HT1080 (cell line): ENCODE measurements at places on chromosomes 7 and 10.

GRCh38 chr7:22564511-22565045, 64.6 kb upstream of the STEAP1B start:
- DNase-seq, result peak; percentile 98

GRCh38 chr10:92464364-92464763, 109.5 kb downstream of the IDE start:
- no peak for DNase-seq

DNA sequence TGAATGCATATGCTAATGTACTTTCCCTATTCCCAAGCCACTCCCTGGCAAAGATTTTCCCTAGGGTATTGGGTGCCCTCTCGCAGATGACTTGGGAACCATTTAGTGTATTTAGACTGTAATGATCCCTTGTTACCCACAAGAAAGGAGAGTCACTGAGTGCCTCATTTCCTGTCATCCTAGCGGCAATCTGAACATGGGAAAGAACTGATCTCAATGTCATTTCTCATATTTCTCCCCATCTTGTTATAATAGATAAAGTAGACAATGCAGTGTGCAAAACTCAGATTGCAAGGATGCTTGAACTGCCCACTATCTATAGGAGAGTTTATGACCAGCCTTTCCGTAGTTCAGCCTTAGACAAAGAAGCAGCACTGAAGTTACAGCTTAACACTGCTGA, 123.3 kb downstream of the MICU1 start:
- peak; percentile 53 for DNase-seq

DNA sequence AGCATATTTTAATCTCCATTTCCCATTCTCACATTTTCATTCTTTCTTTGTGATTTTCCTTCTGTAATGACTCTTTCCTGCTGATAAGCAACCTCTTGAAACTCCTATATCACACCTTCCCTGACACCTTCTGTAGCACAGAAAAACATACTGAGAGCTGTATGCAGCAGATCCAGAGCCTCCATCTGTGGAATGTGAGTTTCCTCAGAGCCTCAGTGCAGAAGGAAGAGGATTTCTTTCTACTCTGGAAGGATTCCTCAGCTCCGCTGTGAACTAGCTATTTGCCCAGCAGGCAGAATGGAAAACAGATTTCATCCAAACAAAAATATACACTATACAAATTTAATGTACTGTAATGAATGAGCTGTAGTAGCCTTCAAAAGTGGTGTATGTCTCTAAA, 841.3 kb upstream of the ZWINT start:
- no peak for DNase-seq

GRCh38 chr7:80918399-80918798, 452 bp downstream of the SEMA3C start:
- peak; percentile 35 for DNase-seq

DNA sequence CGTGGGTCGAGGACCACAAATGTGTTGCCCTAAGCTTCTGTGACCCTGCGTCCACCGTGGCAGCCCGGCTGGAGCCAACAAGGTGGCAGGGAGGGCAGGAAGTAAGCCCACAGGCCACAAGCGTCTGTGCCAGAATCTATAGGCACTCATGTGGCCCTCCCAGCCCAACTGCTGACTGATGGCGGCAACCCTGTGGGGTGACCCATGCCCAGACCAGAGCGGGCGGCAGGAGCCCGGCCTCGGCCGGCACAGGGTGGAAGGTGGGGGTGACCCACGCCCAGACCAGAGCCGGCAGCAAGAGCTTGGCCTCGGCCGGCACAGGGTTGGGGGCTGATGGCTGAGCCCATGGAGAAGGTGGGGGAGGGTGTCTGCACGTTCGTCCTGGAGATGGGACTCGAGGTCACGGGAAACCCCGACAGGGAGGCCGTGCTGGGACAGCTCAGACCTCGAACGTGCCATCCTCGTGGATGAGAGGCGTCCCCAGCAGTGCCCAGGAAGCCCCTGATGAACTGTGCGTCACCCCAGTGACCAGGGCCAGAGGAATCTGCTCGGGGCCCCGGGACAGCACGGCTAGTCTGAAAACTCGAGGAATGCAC, 181.0 kb downstream of the ELFN1 start:
- DNase-seq, result no peak

GRCh38 chr7:156886020-156886795, 6.8 kb downstream of the LMBR1 start:
- no peak for DNase-seq

- no peak for DNase-seq
Measured at GRCh38 chr10:92742331-92743228, 52.8 kb downstream of the HHEX start.

DNA sequence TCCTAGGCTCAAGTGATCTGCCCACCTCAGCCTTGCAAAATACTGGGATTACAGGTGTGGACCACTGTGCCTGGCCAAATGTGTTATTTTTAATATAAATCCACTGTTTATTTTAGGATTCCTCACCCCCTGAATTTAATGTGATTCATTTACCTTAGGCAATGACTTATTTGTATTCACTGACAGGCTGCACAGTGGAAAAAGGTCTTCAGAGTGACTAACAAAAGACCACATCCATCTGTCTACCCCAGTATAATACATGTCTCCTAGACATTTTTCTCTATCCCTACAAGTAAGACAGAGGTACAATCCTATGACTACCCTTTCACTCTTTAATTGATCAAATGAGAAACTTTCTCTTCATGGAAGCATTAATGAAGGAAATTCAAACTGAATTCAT, 230.2 kb downstream of the AHR start:
- peak; percentile 37 for DNase-seq

DNA sequence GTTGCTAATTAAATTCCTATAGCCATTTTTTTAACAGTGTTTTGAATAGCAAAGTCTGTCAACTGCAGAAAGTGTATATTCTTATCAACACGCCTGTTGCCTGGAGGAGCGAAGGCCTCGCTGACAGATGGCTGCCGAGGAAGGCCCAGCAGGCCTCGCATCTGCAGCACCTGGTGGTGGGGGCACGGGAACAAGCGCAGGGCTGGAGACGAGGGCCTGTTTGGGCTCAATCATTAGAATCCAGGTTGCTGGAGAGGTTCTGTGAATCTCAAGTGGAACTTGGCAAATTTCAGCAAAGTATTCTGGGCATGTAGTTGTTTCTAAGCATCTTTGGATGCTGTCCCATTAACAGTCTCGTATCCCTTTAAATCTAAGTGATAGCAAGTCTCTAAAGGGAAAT, 66.1 kb upstream of the FAM204A start:
- DNase-seq, result no peak

DNA sequence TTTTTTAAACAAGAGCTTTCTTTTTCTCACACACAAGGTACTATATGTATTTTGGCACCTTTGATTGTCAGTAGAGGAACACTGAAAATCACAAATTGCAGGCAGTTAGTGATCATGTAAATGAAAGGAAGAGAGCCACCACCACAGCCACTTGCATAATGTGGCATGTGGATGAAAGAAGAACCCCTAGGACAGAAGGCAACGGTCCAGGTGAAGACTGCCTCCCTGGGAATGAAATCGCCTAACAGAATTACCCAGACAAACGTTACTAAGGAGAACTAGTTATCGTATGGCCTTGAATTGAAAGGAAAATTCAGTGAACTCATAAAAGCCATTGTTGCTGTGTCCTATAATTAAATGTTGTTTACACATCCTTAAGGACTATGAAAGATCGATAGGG, 41.2 kb upstream of the PTPRZ1 start:
- no peak for DNase-seq

DNA sequence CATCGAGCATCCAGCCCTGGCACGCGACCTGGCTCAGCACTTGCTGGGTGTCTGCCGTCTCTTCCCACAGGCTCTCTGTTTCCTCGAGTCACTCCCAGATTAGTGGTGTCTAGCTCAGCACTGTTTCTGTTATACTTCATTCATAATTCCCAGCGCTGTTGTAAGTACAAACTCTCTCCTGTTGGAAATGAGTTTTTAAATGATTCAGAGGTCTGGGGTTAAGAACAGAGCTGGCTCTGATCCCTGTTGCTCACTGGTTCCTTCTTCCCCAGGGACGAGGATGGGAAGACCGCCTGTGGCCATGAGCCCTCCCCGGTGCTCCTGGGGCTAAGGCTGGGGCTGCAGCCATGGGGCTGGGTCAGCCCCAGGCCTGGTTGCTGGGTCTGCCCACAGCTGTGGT, 17.3 kb upstream of the C10orf95 start:
- DNase-seq, result no peak

DNA sequence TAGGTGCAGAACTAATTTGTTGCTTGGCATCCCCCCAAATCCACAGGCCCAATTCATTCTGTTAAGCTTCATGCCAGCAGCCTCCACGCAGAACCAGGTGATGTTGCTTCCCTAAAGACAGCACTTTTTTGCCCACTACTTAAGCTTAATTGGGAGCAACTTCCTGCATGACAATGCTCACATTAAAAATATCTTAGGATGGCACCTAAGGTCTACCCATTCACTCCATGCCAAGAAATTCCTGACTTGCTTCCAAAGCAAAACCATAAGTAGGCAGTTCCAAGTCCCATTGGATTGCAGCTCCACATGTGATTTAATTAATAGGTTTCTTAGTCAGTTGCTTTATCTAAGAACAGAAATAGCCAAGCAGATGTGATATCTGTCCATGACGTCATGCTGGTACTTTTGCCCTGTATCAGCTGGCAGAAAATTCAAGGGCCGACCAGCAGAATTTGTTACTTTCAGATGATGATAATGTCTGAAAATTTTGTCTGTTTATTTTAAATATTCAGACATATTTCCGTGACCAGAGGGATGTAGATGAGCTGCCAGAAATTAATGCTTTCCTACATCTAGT, 325.5 kb downstream of the LHFPL3 start:
- no peak for DNase-seq

GRCh38 chr7:121303422-121304101, 25.2 kb upstream of the WNT16 start:
- no peak for DNase-seq

GRCh38 chr10:11193001-11193551, 175.4 kb downstream of the CELF2 start:
- DNase-seq, result no peak

- DNase-seq, result no peak
Measured at GRCh38 chr10:121832647-121833046, 95.2 kb downstream of the ATE1 start.
